ENCODE measurements at places on chromosomes 7 and 10.

DNA sequence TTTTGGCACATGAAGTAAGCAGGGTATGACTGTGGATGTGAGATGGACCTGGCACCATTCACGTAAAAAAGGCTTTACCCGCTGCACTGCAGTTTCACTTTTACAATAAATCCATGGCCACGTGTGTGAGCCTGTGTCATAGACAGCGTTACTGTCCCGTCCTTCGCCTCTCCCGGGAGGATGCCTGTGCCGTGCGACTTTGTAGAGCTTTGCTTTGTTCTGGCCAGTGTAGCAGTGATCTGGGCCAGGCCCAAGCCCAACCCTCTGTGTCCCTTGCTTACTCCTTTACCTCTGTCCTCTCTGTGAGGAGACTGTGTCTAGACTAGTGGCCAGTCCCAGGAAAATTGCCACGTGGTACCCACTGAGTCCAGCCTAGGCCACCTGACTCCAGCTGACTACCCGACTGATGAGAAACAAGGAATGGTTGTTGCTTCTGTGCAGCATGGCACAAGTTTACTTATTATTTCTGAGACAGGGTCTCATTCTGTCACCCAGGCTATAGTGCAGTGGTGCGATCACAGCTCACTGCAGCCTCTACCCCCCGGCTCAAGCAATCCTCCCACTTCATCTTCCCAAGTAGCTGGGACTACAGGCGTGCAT, 48.1 kb downstream of the JAKMIP3 start:
- DNase-seq, result no peak

DNA sequence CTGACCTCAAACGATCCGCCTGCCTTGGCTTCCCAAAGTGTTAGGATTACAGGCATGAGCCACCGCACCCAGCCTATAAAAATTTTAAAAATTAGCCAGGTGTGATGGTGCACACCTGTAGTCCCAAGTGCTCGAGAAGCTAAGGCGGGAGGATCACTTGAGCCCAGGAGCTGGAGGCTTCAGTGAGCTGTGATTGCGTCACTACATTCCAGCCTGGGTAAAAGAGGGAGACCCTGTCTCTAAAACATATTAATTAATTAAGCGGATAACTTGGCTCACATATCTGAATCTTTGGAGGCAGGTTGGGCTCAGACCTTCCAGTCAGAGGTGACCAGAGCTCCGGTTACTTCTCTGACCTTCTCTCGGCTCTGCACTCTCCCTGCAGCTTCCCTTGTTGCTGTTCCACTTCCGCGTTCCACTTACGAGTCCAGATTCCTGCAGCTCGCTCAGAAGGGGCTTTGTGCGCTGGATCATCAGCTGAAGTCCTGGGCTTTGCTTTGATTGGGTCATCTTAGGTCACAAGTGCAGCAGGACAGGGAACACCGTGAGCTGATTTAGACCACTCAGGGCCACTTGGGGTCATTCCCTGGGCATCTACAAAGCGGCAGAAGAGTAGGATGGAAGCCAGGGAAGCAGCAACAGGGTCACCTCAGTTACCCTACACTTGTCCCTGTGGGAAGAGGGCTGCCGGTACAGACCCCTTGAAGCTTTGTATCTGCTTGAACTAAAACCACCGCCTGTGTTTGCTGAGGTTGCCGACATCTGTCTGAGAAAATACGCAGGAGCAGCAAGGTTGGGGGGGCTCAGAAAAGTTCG, 2.0 kb upstream of the ARPC1B start:
- no peak for DNase-seq

DNA sequence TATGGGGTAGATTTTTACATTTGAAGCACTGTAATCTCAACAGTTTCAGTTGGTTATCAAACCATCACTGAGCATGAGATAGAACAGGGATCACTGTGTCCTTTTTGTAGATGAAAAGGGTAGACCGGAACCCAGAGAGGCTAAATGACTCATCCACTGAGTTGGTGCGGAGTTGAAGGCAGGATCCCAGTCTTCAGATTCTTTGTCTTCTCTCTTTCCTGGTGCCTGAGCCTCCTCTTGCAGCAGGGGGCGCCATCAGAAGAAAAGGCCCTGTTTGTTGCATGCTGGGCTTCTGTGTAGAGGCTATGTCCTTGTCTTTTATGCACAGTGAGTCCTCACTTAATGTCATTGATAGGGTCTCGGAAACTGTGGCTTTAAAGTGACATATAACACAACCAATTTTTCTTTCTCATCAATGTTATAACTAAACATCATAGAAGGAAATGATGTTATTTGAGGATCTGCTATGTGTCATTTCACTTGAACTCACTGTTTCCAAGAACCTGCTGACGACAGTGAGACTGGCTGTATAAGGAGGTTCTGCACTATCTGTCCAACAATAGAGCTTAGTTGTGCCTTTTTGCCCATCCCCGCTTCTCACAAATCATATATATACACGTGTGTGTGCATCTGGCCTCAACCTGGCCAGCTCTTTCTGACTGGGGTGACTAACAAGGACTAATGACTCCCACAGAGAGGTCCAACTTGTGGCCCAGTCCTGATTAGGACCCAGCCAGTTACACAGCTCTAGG, 14.3 kb downstream of the ZNF282 start:
- DNase-seq, result peak; percentile 89

DNA sequence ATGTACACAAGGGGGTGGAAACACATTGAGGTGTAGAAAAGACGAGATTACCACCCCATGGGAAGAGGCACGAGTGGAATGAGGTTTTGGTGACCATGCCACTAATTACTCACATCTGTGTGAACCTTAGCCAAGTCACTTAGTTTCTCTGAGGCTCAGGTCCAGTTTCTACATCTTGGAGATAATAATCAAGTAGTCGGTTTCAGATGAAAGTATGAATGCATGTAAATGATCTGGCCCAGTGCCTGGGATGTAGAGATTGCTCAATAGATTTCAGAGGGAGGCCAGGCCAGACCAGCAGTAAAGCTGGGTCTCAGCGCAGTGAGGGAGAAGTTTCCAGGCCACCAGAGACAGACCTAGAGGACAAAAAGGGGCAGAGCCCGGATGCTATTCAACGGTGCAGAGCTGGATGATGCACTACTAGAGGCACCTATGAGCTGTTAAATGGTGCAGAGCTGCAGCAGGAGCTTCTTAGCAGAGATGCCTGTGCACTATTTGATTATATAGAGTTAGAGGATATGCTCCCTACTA, 725.1 kb downstream of the GRID1 start:
- DNase-seq, result no peak

DNA sequence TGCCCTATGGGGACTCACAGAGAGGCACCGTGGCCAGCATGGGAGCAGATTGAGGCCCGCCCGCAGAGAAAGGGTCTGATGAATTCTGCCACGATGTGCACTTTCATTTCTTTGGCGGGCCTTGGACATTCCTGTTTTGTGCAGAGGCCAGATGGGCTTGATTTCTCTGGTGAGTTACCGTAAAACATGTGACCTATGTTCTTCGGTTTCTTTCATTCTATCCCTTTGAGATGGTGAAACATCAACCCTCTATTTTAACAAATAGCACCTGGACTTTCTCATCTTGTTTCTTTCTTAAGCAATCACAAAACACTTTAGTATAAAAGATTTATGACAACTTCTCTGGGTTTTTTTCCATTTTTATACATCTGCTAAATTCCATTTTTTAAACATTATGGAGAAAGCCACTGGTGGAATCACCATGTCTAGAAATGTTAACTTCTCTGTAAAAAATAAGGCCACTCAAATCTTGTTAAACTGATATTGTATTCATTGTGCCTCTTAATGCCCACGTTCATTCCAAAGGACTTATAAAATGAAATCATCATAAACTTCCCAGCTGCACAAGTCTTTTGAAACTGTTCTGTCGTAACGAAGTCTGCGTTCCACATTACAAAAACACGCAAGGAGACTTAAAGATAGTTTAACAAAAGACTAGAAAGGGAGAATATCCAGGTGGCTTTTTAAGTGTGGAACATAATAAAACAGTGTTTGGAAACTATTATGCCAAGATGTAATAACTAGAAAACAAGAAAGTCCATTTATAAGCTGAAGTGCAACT, 21.4 kb upstream of the ODAD2 start:
- no peak for DNase-seq

GRCh38 chr7:151549083-151549482, 29.4 kb upstream of the RHEB start:
- DNase-seq, result no peak

DNA sequence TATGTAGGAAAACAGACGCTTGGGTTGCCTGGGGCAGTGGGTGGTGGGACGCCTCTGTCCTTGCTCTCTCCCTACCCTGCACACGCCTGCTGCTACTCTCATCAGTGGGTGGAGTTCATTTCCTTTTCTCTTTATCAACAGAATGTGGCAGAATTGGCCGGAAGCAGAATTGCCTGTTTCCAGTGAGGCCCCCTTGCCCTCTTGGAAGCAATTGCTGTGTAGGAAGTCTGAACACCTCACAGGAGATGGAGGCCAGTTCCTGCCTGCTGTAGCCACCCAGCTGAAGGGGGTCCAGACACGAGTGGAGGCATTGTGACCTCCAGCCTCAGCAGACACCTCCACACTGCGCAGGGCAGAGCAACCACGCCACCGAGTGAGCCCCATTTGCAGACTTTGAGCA, 331.6 kb upstream of the ZNF32 start:
- no peak for DNase-seq

DNA sequence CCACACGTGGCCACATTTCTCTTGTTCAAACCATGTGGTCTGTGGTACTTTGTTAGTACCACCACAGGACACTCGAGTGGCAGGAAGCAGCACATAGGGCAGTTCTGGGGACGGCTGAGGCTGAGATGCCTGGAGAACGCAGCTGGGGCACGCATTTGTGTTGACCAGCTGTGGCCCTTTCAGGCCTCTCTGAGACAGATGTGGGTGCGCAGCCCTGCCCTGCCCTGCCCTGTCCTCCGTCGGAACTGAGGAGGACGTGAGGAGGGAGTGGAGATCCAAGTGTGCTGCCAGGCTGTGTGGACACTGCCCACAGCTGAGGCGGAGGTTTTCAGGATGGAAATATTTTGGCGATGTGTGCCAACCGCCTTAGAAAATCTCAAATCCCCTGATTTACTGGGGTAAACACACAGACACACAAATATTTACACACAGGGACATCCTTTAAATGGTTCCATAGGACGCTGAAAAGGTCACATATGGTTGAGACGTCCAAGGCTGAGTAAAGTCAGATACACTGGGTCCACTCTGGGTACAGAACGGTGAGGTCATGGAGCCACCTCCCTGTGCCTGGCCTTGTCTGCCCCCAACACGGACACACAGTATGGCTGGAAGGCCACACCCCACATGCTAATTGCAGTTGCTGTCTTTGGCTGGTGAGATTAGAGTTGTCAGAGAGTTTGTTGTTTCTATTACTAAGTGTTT, 14.8 kb downstream of the BHLHA15 start:
- no peak for DNase-seq

DNA sequence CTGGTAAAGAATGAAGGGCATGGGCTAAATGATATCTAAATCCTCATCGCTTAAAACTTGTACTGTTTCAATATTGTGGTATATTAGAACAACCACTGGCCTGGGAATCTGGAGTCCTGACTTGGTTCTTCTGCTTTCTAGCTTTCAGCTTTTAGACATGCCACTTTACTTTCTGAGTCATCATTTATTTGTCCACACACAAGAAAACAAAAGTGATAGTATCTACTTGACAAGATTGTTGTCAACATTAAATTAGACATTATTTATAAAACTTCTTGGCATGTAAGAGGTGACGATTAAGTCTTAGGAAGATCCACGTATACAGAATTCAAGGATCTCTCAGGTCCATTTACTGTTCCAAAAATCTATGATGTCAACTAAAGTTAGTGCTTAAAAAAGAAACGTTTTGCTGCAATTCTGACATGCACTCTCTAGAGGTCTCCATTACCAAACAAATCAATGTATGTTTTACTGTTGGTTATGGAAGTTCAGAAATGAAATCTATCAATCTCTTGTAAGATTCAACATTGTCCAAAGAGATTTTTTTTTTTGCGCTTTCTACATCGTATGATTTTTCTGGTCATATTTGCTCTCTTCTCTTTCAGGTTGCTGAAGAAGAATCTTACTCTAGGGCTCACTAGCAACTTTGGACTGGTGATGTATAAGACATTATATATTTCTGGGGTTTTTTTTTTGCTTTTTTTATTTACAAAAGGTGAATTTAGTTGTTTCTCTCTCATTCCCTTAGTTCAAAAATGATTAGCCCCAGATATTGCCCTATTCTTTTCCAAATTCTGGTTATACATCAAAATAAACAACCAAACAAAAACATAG, 53.6 kb upstream of the DYNC1I1 start:
- DNase-seq, result no peak

- no peak for DNase-seq
Measured at GRCh38 chr10:110081911-110082310, 74.1 kb downstream of the ADD3 start.

Data from stimulated activated CD4-positive, alpha-beta T cell treated with anti-CD3 and anti-CD28 coated beads, Interleukin-2, amount 100 ng/mL, for 24 hours (primary cell).